Liver (tissue), 10 donors: ENCODE measurements at places on chromosomes 5 and 9. TPM values are rescaled to one million over a fixed set of nuclear protein-coding genes. Genes with fewer than 3 reads are reported as not detected.

The PKD2L2 gene
- not detected for total RNA-seq

The PCDHA9 gene
- total RNA-seq: under 0.01 TPM

The SLC31A1 gene
- 96.2 TPM for total RNA-seq

DNA sequence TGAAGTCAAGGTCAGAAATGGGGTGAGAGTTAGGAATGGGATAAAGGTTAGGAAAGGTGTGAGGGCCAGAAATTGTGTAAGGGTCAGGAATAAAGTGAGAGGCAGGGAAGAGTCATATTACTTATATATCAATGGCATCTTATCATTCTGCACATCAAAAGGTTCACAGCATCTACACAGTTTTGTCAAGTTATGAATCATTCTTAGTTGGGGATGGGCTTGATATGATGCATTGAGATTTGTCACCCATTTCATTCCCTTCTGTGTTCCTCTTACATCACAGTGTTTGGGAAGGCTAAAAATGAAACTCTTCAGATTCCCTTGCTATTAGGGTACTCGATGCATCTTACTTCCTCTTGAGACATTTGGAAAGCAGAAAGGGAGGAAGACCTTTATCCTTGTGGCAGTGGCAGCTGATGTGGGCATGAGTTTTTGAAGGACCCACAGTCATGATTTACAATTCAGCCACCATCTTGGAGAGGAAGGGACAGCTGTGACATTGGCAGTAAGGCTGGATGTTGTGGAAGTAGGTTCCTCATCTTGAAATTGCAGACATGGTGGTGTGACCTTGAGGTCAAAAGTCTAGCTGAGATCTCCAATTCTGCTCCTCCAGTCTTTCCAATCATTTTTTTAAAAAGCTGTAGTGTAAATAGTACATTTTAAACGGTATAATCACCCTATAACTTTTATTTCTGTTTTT is 24.2 kb upstream of the NPR3 start:
- no peaks in the 10 kb centered on the region for H3K36me3 ChIP-seq
- no peaks in the 10 kb centered on the region for H3K27me3 ChIP-seq
- no peak overlapping the region for H3K4me3 ChIP-seq
- no peak for DNase-seq
- peaks cover 13% of the 10 kb centered on the region for H3K4me1 ChIP-seq

DNA sequence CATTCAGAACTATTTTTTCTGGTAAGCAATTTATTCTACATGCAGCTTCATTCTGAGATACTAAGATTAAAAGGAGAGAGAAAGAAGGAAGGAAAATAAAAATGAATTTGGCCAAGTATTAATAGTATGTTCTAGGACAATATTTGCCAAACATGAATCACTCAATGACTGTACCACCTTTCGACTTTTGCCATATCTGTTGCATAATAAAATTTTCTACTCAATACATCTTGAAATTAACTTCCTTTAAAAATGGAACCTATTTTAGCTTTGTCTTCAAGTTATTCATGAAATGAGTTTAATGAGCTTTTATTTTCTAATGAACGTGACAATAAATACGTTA is 111.8 kb downstream of the MARCHF3 start:
- no peaks in the 10 kb centered on the region for H3K27me3 ChIP-seq
- no peaks in the 10 kb centered on the region for H3K4me1 ChIP-seq
- no peak overlapping the region for H3K27ac ChIP-seq
- DNase-seq: no peak
- no peak overlapping the region for H3K4me3 ChIP-seq
- H3K36me3 ChIP-seq: no peaks in the 10 kb centered on the region

DNA sequence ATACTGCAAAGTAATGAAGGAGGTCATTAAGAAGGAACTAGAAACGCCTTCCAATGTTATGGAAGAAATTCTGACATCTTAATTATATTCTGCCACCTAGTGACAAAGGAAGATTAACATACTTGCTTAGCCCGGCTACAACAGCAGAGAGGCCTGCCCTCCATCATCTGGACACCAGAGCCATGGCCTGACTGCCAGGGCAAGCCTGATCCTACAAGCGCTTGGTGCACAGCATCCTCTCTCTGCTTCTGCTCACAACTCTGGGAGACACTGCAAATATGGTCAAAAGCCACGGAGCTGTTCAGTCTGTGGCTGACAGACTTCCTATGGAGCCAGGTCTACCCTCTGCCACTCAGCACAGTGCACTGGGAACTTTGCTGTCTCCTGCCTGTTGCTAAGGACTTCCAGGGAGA is 87.3 kb upstream of the SLC44A1 start:
- H3K27me3 ChIP-seq: no peaks in the 10 kb centered on the region
- no peaks in the 10 kb centered on the region for H3K36me3 ChIP-seq
- no peaks in the 10 kb centered on the region for H3K4me1 ChIP-seq
- H3K4me3 ChIP-seq: no peak overlapping the region
- peak; percentile 36 for DNase-seq
- H3K27ac ChIP-seq: no peak overlapping the region

DNA sequence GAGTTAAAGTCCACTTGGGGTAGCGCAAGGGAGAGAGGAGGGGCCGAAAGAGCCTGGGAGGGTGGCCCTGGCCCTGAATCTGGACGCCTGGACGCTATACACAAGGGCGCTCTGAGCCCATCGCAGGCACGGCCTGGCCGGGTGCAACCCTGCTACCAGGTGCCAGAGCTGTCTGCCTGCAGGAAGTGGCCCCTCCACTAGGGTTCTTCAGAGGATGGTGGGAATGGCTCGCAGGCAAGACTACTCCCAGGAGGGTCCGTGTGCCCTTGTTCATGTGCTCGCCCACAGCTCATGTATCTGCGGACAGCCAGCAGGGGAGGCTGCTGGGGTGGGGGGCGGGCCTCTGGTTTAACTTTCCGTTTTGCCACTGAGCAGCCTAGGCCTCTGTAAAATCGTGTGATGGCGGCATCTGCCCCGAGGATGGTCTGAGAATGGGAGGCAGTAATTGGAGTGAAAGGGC is 1.4 kb upstream of the NKD2 start:
- H3K36me3 ChIP-seq: no peaks in the 10 kb centered on the region
- no peak for DNase-seq
- no peak overlapping the region for H3K4me3 ChIP-seq
- H3K4me1 ChIP-seq: peaks cover 7% of the 10 kb centered on the region
- no peaks in the 10 kb centered on the region for H3K27me3 ChIP-seq

GRCh38 chr9:89410641-89411350 is 87.1 kb downstream of the SEMA4D start:
- no peak for DNase-seq
- H3K27me3 ChIP-seq: no peaks in the 10 kb centered on the region
- no peak overlapping the region for H3K4me3 ChIP-seq
- H3K4me1 ChIP-seq: no peaks in the 10 kb centered on the region

- H3K4me1 ChIP-seq: no peaks in the 10 kb centered on the region
- no peaks in the 10 kb centered on the region for H3K36me3 ChIP-seq
- peak overlapping the region; percentile 29 for H3K4me3 ChIP-seq
Observed at GRCh38 chr9:76571288-76571687, 112.3 kb downstream of the GCNT1 start.

DNA sequence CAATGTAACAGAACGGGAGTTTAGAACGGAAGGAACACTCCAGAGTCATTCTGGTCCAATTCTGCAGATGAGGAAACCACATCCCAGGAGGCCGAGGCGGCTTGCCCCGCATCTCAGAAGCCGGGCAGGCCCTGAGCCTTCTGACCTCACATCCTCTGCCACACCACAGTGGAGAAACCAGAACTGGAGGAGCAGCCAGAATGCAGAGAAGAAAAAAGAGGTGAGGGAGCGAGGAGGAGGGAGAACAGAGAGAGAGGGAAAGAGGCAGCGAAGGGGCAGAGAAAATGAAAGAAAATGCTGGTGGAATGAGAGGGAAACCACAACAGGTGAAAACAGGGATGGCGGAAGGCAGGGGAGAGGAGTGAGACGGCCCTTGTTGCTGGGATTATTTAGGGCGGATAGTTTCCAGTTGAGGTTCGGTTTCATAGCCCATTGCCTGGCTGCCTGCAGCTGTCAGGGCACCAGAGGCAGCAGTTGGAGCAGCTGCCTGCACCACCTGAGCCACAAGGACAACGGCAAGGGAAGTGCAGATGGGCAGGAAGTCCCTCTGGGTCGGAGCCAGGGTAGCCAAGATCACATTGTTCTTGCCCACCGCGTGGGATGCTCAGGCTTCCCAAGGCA is at the start of gene HMHB1:
TSS of gene HMHB1 (plus strand) at position 77 of the 621 bp plus-strand sequence.
- H3K4me3 ChIP-seq: no peak within 1 kb of the TSS
- no peaks in the 10 kb centered on the region for H3K27me3 ChIP-seq
- H3K36me3 ChIP-seq: no peaks in the 10 kb centered on the region
- no peaks in the 10 kb centered on the region for H3K4me1 ChIP-seq
- H3K27ac ChIP-seq: no peak within 1 kb of the TSS
- no peak for DNase-seq
